ENCODE measurements at places on chromosomes 12 and 14.

GRCh38 chr12:124964836-124965462 is 24.0 kb downstream of the DHX37 start:
- no peak for DNase-seq

DNA sequence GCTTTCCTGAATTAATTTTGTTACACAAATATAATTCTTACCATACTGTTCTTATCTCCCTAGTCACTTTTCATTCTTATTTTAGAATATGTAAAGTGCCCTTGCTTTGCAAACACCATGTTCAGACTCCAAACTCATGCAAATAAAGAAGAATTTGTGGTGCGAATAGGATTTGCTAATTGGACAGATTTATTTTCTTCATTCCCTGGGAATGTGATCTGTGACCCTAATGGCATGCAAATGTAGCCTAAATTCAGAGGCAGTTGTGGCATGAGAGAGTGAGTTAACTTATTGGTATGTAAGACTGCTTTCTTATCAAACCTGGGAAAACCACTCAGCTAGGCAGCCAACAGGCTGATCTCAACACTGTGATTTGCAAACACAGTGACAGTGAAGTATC is 10.0 kb downstream of the CAPZA3 start:
- DNase-seq = no peak

DNA sequence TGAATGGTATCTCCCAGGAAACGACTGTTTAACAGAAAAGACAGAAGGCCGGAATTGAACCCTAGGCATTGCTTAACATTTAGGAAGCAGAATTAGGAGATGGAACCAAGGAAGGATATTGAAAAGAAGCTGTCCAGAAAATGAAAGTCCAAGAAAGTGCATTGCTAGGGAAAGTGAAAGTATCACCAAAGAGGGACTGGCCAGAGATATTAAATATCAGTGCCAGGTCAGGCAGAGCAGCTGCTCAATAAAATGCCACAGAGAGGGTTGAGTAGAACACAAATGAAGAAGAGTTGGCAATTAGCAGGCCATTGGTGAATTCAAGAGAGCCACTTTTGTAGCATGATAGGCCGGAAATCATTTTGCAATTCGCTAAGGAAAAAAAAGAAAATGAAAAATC is 101.6 kb downstream of the CFAP54 start:
- no peak for DNase-seq

GRCh38 chr14:50620341-50620740 is 47.8 kb downstream of the SAV1 start:
- no peak for DNase-seq

DNA sequence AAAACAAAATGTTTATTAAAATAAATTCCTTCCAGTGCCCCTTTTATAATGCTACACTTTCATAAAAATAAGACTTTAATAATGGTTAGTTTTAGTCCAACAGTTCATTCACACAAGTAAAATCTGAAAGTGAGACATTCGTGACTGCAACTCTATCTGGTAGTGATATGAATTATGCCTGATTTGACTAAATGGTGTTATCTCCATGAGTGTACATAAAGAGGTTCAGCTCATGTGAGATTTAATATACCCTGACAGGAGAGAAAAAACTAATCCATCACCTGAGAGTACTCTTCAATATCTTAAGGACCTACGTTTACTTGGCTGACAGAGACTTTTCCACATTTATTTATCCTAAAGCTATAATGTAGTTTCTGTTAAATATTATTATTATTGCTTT is 34.0 kb downstream of the ERO1A start:
- no peak for DNase-seq

GRCh38 chr12:57625261-57626032 is 7.6 kb downstream of the B4GALNT1 start:
- no peak for DNase-seq
